Effector CD8-positive, alpha-beta T cell (primary cell): ENCODE measurements at places on chromosomes 2 and 18.

DNA sequence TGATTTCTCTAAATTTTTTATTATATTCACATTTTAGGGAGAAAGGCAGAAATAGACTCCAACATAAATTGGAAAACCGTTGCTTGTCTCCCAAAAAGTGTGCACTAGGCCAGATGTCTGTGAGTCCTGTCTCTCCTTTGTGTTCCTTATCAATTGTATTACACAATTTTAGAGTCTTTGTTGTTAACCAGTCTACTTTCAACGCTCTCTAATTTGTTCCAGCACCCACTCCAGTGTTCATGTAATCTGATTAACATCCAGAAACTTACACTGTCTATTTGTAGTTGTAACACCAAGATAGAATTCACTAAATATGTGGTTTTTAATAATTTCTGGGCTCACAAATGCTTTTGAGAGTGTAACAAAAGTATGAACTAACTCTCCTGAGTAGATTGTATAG is 195.6 kb downstream of the FSIP2 start:
- no peak for DNase-seq

DNA sequence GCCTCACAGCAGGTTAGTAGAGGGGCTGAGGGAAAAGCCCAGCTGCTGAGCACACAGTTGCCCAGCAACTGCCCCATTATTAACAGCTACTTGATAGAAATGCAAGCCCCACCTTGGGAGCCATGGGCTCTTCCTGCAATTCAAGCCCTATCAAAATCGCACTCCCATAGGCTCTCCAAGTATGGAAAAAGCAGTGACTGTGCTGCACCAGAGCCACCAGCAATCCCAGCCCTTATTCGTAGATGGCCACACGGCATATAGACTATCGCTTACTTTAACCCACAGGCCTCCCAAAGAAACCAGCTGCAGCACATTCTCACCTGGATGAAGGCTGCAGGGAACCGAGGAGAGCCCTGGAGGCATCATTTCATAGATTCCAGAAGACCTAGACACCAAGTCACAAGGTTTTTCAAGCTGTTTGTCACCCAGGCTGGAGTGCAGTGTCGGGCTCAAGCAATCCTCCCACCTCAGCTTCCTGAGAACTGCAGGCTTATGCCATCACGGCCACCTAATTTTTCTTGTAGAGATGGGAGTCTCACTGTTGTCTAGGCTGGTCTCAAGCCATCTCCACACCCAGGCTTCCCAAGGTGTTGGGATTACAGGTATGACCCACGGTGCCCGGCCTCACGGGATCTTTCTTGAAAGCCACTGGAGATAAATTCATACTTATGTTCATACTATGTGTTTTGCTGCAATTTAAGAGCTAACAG is 11.3 kb downstream of the NCL start:
- DNase-seq: no peak

DNA sequence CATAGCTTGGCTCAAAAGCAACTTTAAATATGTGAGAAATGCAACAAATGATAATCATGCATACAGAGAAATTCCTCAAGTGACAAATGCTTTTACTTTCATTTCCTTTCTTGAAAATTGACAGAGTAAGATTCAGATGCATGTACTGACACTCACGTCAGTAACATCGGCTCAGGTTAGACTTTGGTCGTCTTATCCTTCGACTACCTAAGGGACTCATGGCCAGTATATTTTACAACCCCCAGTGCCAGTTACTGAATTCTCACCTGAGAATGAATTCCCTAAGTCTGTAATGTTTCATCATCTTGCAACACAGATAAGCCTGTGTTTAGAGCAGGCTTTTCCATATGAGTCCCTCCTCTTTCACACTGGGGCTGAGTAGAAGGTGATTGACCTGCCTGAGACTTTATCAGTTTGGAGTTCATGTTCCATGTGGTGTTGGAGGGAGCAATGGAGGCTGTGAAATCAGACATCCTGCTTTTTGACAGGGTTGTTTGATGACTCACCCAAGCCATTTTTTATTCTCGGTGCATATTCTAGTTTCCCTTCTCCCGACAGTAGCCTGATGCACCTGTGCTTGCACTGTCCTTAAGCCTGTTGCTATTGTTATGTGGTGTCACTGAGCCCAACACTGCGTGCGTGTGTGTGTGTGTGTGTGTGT is 30.5 kb upstream of the ATP8B1 start:
- no peak for DNase-seq

DNA sequence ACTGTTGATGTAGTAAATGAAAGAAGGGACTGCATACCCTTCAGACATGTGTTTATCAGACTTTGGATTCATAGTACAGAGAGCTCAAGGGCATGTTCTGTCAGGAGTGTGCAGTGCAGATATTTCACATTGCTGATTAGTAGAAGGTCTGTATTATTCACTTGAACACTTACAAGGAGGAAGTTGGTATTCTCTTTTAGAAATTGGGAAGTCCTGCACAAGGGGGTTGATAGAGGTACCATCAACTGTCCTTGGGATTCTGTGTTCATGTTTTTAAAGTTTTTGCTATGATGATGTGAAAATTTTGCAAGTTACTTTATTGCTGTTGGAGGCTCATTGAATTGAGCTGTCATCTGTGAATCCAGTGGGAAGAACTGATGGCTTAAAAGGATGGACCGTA is 6.7 kb downstream of the PSMD1 start:
- no peak for DNase-seq

DNA sequence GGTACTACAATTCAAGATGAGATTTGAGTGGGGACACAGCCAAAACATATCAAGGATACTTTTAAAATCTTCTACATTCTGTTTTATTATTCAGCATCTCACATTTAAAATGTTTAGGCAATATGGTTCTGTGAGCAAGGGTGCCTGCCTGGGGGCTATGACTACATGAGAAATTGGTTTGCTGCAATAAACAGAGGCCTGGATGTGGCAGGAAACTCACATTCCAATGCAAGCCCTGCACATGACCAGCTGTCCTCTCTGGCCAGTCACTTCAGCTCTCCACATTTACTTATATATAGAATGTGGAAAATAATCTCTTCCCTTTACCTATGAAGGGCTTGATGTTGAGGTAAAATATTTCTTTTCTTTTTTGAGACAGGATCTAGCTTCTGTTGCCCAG is 193.4 kb downstream of the LRRTM1 start:
- DNase-seq: no peak

DNA sequence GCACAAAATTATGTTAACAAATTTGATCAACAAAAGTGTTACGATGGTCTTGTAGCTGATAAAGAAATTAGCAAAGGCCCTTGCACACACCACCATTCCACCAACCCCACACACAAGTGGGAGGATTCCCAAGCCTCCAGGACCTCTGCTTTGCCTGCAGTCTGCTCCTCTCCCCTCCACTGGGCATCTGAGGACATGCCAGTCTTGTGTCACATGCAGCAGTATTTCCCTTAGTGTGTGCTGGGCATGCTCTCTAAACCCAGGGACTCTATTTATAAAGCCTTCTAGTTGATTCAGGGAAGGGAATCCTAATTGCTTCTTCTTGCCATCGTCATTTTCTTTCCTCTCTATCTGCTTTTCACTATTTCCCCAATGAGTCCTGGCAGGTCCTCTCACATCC is 53.3 kb downstream of the KCTD18 start:
- DNase-seq: no peak

DNA sequence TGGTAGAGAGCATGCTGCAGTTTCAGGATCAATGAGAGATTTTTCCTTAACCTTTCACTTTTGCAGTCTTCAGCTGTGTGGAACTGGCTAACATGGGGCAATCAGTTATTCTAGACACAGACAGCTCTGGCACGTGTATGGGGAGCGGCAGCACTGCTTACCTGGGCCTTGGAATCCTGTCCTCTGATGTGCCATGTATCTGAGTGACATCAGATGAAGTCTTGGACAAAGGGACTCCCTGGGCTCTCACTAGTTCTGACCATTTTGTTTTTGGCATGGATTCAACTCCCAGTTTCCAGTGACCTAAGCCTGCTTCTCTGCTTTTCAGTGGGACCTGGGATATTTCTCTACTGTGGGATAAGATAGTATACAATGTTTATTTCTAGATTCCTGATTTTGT is 54.3 kb downstream of the RNF144A start:
- no peak for DNase-seq

- DNase-seq: no peak
Measured at GRCh38 chr2:147108548-147108947, 736.3 kb upstream of the ACVR2A start.

DNA sequence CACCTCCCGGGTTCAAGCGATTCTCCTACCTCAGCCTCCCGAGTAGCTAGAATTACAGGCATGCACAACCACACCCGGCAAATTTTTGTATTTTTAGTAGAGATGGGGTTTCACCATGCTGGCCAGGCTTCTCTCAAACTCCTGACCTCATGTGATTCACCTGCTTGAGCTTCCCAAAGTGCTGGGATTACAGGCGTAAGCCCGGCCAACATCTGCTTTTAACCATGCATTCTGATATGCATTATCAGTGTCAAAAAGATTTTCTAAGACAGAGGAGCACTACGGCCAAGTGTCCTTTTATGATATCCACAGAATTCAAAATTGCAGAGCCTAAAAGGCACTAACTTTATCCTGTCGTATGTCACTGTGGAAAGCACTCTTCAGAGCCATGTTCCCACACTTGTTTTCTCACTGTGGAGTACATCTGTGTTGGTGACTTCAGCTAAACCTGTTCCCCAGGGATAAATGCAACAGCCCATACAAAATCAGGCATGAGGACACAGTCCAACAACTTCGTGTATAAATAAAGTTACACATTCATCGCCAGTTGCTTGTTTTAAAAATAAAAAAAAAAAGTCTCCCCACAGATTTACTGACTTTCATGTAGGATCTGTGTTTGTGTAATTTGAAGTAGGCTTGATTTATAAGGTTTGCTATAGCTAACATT is 56.4 kb downstream of the STK25 start:
- no peak for DNase-seq

GRCh38 chr18:45197526-45197970 is 417.7 kb upstream of the SLC14A2 start:
- no peak for DNase-seq

GRCh38 chr18:50428531-50429206 is 53.8 kb downstream of the SKA1 start:
- no peak for DNase-seq

GRCh38 chr2:26757873-26758789 is 6.0 kb upstream of the SLC35F6 start:
- DNase-seq: no peak
